ENCODE measurements at places on chromosomes 6 and 20. TPM values are rescaled to one million over a fixed set of nuclear protein-coding genes. Genes with fewer than 3 reads are reported as not detected.

The MPIG6B gene
- total RNA-seq: not detected

The BPIFB2 gene
- not detected for total RNA-seq

The FNDC11 gene
- total RNA-seq: 0.95 TPM

The TRIM10 gene
- not detected for total RNA-seq

The HLA-DOA gene
- under 0.01 TPM for total RNA-seq

The GHRH gene
- not detected for total RNA-seq

The GPR63 gene
- total RNA-seq: 0.16 TPM

The PLN gene
- under 0.01 TPM for total RNA-seq

The ZBTB46 gene
- total RNA-seq: 54.7 TPM

The KIFC1 gene
- total RNA-seq: 2.7 TPM

The C6orf163 gene
- 2.4 TPM for total RNA-seq

The XKR7 gene
- not detected for total RNA-seq

The TTK gene
- total RNA-seq: 0.34 TPM

The SASH1 gene
- 65.3 TPM for total RNA-seq

The ECI2 gene
- 94.7 TPM for total RNA-seq

The FHL5 gene
- total RNA-seq: not detected

The CAPN11 gene
- total RNA-seq: under 0.01 TPM

The SLC22A7 gene
- not detected for total RNA-seq

The DOK5 gene
- 26.8 TPM for total RNA-seq

The TFAP2C gene
- not detected for total RNA-seq

The VIP gene
- total RNA-seq: not detected

The NFKBIL1 gene
- total RNA-seq: 32.9 TPM
